ENCODE measurements at places on chromosomes 2 and 18. TPM values are rescaled to one million over a fixed set of nuclear protein-coding genes. Genes with fewer than 3 reads are reported as not detected.

Gene CXCR1
- total RNA-seq: not detected

Gene CNTNAP5
- total RNA-seq: 26.6 TPM

Gene SLC4A5
- total RNA-seq: 2.7 TPM

Gene IL1A
- total RNA-seq: not detected

Gene REEP1
- 125 TPM for total RNA-seq

Gene AP1S3
- total RNA-seq: 3.2 TPM

Gene MYO5B
- total RNA-seq: 12.0 TPM

Gene SPAG16
- 79.9 TPM for total RNA-seq

Gene NCKAP1
- total RNA-seq: 163 TPM

Gene GBX2
- not detected for total RNA-seq

Gene ITGAV
- 48.2 TPM for total RNA-seq

Gene COL4A3
- 0.49 TPM for total RNA-seq

Gene CRYGC
- not detected for total RNA-seq

Gene COL5A2
- 21.4 TPM for total RNA-seq

Gene FAHD2A
- 6.9 TPM for total RNA-seq

Gene REG1B
- not detected for total RNA-seq

Gene CETN1
- not detected for total RNA-seq

Gene ST6GAL2
- total RNA-seq: 76.0 TPM

Gene CHRNG
- not detected for total RNA-seq

Gene SERPINB3
- not detected for total RNA-seq

Measured in temporal lobe (tissue), 4 donors.